ENCODE measurements at places on chromosomes 3 and 15. TPM values are rescaled to one million over a fixed set of nuclear protein-coding genes. Genes with fewer than 3 reads are reported as not detected.

DNA sequence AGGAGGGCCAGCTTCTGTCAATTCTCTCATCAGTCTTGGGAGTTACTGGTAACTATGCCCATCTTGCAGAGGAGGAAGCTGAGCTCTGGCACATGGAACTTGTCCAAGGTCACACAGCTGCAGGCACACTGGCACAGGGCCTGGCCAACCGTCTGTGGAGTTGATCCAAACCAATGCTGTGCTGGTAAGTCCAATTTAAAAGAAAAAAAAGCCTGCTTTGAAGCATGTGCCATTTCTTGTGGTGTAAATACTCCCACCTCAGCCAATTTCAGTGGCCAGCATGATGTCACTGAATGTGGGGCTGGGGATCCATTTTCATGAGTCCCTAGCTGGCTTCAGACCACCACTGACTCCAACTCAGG lies 83.4 kb downstream of the CHSY1 start:
- H3K4me3 ChIP-seq: no peak overlapping the region
- no peak for DNase-seq
- no peaks in the 10 kb centered on the region for H3K36me3 ChIP-seq
- no peak overlapping the region for H3K27ac ChIP-seq
- H3K4me1 ChIP-seq: peaks cover 2% of the 10 kb centered on the region

ISLR gene
- 24.8 TPM for polyA plus RNA-seq

DNA sequence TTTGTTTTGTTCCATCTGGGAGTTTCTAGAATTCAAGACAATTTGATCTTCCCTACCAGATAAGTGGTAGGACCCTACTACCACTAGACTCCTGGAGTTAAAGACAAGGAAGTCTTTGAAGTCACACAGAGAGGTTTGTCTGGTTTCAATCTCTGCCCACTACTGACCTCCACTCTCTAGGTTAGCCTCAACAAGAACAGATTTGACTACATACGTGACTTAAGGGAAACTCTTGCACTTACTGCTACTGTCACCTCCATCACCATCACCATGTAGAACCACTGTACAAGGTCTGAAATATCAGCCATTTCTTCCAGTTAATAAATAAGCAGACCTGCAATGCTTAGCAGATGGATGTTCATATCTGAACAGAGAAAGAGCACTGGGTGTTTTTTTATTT lies 148.3 kb upstream of the ARHGEF26 start:
- no peak for DNase-seq
- H3K27me3 ChIP-seq: no peaks in the 10 kb centered on the region
- H3K4me1 ChIP-seq: no peaks in the 10 kb centered on the region
- no peak overlapping the region for H3K4me3 ChIP-seq
- no peaks in the 10 kb centered on the region for H3K36me3 ChIP-seq
- no peak overlapping the region for H3K27ac ChIP-seq

DTWD1 gene
- 23.2 TPM for polyA plus RNA-seq

ISG20 gene
- polyA plus RNA-seq: 4.9 TPM

- no peaks in the 10 kb centered on the region for H3K36me3 ChIP-seq
- no peaks in the 10 kb centered on the region for H3K27me3 ChIP-seq
- no peak overlapping the region for H3K27ac ChIP-seq
- no peaks in the 10 kb centered on the region for H3K4me1 ChIP-seq
- no peak for DNase-seq
Observed at GRCh38 chr3:145182196-145182911, 978.6 kb downstream of the PLOD2 start.

DNA sequence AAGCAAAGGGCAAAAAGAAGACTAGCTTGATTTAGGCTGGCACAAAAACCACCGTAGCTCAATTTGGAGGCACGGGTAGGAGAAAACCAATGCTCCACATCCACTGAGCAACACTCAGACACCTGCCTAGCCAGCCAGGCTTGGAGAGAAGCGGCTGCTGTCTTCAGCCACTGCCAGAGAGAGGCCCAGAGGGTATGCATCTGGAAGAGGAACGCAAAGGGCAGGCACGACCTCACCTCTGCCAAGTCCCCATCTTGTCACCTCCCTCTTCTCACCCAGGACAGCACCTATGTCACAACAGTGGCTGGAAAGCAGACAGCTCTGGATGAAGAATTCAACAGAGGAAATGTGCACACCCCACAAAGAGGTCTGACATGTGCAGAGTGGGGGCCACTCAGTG lies 93.5 kb downstream of the ADAMTS17 start:
- H3K27me3 ChIP-seq: no peaks in the 10 kb centered on the region
- H3K36me3 ChIP-seq: no peaks in the 10 kb centered on the region
- no peak overlapping the region for H3K27ac ChIP-seq
- H3K4me3 ChIP-seq: no peak overlapping the region

TF gene
- polyA plus RNA-seq: 22.5 TPM

GRCh38 chr3:11363715-11364114 lies 91.5 kb downstream of the ATG7 start:
- no peak overlapping the region for H3K27ac ChIP-seq
- H3K27me3 ChIP-seq: no peaks in the 10 kb centered on the region
- peaks cover 42% of the 10 kb centered on the region for H3K36me3 ChIP-seq
- no peaks in the 10 kb centered on the region for H3K4me1 ChIP-seq

SERP1 gene
- polyA plus RNA-seq: 145 TPM
